ENCODE measurements at places on chromosomes 2 and 18. TPM values are rescaled to one million over a fixed set of nuclear protein-coding genes. Genes with fewer than 3 reads are reported as not detected.

GRCh38 chr2:4551691-4552474 lies 848.5 kb downstream of the DCDC2C start:
- no peak for DNase-seq

GALNT13 gene
- 0.16 TPM for total RNA-seq

- no peak for DNase-seq
These were observed 208.9 kb downstream of the ASB1 start for GRCh38 chr2:238635647-238636051.

DNA sequence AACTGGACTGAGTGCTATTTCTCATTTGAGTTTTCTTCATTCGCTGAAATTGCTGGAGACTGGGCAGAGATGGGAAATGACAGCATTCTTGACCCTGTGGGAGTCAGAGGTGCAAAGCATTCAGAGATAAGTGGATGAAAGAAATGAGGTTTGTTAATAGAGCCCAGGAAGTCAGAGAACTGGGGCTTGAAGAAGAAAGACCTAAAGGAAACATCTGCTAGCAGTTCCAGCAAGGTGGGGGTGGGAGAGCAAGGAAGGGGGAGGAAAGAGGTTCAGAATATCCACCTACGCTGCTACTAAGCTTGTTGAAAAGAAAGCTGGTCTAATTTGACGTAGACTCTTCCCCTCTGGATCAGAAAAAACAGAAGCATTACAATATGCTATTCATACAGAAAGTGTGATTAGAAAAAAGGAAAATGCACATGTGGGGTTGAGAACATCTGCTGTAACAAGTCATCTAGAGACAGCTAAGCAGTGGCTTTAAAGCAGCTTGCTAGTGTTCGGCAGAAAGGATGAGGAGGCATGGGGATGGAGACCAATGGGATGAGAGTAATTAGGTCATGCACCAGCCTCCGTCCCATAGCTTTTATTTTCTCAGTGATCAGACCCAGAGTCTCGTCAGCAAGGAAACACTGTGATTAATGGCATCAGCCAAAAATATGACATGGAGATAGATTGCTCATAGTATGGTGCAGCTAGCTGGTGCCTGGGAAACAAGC lies 29.7 kb downstream of the NAB1 start:
- DNase-seq, result peak; percentile 32

HOXD8 gene
- total RNA-seq, result not detected

HOXD11 gene
- total RNA-seq, result not detected

- DNase-seq, result no peak
These were observed 103.0 kb downstream of the GPR39 start for GRCh38 chr2:132519566-132519965.

ZDBF2 gene
- 9.2 TPM for total RNA-seq

UGT1A8 gene
- not detected for total RNA-seq

DNA sequence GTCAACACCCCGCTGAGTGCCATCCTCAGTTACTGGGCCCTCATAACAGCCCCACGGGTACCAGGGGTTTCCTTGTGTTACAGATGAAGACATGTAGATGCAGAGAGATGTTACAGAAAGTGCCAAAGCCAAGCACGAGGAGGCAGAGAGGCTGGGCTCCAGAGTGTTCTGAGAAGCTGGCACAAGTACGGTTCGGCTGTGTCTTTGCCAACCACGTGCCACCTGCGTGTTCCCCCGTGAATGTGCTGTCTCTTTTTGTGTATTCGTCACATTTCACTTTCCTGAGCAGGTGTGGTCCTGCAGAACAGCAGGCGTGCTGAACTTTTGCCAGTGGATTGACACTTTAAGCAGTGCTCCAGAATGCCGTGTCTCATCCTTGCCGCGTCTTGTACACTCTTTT lies 124.6 kb downstream of the NCK2 start:
- DNase-seq, result no peak

- DNase-seq, result no peak
These were observed 7.9 kb upstream of the LBH start for GRCh38 chr2:30223413-30223874.

DNA sequence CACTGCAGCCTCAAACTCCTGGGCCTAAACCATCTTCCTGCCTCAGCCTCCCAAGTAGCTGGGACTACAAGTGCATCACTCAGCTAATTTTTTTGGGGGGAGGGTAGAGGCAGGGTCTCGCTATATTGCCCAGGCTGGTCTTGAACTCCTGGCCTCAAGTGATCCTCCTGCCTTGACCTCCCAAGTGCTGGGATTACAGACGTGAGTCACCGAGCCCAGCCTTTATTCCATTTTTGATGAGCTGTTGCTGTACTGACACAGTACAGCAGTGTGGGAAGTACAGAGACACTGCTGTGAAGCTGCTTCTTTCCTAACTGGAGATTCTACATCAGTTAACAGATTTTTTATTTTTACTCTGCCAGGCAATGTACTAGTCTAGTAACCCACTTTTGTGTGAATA lies 18.8 kb downstream of the PTRHD1 start:
- DNase-seq, result no peak

DNA sequence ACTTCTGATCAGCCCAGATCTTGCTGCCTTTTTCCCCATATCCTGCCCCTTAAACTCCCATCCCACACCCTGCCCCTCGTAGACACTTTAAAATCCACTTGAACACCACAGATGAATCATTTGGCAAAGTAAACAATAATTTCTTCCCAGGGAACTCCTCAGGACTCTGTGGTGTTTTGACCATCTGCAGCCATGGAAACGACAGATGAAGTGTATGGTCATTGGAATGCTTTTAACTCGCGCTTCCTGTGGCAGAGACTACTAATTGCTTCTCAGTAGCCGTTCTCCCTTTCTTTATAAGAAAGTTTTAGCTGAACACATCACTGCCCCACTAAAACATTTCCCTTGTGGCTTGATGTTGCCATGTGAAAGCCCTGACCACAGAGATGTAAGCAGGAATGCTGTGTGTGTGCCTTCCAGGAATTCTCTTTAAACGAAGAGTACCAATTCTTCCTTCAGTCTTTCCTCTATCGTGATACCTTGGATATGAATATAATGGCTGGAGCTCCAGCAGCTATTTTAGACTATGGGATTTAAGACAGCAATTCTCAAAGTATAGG lies 92.7 kb upstream of the PARD3B start:
- no peak for DNase-seq

ZSWIM2 gene
- total RNA-seq, result not detected

GRCh38 chr2:36362291-36362690 lies 6.7 kb downstream of the CRIM1 start:
- DNase-seq, result no peak

MDH1B gene
- total RNA-seq, result 0.90 TPM

CDH2 gene
- total RNA-seq, result 0.10 TPM

DNA sequence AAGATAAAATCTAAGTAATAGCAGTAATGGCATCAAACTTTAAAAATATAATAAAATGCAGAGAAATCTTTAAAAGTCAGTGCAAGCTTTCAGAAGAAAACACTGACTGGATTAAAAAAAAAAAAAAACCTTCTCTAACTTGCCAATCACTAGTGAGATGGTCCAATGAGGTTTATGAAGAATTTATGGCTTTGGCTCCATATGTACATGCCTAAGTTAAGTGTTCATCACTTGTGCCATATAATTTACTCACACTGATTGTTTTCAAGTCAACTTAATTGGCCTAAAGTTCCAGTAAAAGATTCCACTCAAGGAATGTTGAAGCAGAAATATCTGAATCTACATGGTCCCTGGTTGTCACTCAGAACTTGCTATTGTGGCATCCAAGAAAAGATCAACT lies 40.7 kb upstream of the RAB27B start:
- no peak for DNase-seq

CAPN14 gene
- total RNA-seq, result 0.42 TPM

Measured in activated naive CD8-positive, alpha-beta T cell treated with anti-CD3 and anti-CD28 coated beads for 36 hours (primary cell).